ENCODE measurements at places on chromosomes 4 and X.

DNA sequence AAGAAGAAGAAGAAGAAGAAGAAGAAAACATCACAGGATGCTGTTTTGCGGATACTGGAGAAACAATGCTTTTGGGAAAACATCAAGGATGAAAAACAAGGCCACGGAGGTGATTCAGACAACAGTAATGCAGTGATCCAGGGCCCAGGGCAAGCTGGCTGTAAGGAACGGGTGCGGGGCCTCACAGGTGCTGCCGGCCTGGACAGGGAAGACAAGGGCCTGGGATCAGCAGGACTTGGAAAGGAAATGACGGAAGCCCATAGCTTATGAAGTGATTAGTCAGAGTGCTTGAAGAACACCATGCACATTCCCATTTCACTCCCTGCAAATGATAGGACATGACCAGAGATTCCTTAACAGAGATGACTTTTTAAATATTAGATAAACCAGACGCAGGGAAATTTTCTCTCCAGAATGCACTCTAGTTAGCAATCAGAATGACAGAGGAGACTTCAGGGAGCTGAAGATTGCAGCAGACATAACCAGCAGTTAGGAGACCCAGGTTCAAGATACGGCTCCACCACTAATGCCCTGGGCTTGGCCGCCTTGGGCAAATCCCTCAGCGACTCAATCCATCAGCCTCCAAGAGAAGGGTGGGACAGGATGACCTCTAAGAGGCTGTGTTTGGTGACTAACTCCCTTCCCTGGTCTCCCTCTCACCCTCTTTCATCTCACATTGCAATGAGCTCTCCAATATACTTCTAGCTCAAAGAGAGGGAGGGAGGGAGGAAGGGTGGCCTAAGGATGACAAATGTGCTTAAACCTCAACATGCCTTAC, 54.1 kb downstream of the APBB2 start:
- DNase-seq, result no peak

- no peak for DNase-seq
Measured at GRCh38 chr4:141038428-141038827, 94.8 kb downstream of the RNF150 start.

GRCh38 chr4:74549936-74550335, 105.0 kb downstream of the AREG start:
- DNase-seq, result no peak

DNA sequence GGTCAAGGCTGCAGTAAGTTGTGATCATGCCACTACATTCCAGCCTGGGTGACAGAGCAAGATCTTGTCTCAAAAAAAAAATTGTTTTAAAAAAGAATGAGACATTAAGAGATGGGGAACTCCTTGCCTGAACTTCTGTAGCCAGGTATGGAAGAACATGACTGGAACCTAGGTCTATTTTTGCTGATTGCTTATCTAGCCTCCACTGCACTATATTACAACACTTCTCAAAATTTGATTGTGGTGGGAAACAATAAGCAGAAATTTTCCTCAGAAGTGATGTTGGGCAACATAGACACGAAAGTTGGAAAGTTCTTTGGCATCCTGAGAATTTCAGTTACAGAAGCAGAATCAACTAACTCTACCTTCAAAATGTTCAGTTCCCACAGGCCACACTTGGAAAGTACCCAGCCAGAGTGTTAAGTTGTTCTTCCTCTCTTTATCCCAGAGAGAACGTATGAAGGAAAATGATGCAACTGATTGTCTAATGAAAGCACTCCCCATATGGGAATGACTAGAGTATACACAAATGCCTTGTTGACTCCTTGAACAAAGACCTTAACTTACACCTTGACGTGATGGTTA, 50.0 kb downstream of the LUZP4 start:
- DNase-seq, result no peak

DNA sequence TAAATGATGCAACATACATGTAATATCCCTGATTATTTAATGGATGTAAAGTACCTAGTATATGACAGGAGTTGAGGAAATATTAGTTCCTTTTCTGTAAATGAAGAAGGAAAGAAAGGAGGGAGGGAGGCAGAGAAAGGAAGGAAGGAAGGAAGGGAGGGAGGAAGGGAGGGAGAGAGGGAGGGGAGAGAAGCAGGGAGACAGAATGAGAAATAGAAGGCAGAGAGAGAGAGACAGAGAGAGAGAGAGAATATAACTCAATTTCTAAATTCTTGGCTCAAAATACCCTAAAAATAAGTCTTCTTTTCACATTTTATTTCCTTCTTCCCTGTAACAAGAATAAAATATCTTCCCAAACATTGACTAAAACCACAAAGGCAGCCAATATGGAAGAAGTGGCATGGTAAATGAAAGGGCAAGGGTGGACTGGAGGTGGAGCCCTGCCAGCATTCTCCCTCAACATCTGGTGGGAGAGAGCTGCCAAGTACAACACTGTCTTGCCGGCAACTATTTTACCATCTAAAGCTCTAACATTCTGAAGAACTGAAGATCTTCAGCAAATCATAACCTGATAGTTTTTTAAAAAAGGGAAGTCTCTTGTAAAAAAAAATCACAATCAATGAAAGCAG, 245.1 kb downstream of the PPP3CA start:
- peak; percentile 54 for DNase-seq

GRCh38 chr4:64144994-64145393, 264.3 kb downstream of the TECRL start:
- peak; percentile 24 for DNase-seq

DNA sequence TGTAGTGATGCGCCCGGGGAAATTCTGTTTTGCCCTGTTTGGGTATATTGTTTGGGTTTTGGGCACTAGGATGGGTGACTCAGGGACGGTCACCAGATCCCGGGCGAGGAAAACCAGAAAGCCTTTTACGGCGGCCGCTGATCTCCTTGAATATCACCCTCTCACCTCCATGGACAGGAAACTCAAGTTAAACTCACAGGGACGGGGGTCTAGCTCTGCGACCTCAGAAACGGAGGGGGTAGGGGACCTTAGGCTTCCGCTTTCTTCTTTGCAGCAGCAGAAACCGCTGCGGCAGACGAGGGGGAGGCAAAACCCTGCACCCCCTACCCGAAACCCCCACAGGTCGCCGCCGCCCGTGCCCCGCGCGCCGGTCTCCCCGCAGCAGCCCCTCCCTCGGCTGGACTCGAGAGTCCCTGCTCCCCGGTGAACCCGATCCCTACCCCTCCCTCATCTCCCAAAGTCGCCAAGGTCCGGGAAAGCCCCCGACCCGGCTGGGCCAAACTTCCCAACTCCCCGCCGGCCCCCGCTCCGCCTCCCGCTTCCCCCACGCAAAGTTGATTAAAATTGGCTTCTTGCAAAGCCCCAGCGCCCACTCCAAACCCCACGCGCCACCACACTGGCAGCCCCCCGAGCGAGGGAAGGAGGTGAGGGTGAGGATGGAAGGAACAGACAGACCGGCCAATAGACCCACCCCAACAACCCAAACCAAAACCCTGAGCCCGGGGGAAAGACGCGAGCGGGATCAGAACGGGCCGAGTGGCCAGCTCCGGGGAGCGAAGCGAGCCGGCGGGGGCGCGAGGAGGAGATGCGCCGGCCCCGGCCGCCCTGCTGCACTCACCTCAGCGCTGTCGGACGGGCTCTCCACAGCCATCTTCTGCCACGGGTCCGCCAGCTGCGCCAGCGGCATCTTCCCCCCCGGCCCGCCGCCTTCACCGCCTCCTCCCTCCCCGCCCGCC, 705 bp downstream of the RPS6KA3 start:
- DNase-seq, result peak; percentile 7

DNA sequence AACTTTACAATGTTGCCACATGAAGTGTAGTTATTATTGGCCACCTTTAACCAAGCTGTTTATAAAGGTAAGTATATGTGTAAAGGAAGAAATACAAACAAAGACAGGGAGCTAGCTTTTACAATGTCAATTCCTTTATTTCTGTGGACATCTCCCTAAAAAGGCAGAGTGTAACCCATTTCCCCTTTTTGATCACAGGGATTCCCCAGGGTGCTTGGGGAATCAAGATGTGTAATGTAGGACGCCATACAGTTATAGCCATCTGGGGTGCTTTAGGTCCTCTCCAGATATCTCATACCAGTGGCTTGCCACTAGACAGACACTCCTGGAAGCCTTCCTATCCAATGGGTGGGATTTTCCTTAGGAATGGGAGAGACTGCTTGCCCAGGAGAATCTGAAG, 4.2 kb upstream of the CUL4B start:
- no peak for DNase-seq

- DNase-seq, result no peak
Measured at GRCh38 chrX:136476501-136476900, 11.2 kb upstream of the BRS3 start.

- no peak for DNase-seq
Measured at GRCh38 chr4:81096566-81096965, 66.1 kb downstream of the BMP3 start.

- no peak for DNase-seq
Measured at GRCh38 chr4:138259271-138259670, 17.1 kb upstream of the SLC7A11 start.

- DNase-seq, result no peak
Measured at GRCh38 chr4:33485111-33485510, 2759.2 kb downstream of the ARAP2 start.

DNA sequence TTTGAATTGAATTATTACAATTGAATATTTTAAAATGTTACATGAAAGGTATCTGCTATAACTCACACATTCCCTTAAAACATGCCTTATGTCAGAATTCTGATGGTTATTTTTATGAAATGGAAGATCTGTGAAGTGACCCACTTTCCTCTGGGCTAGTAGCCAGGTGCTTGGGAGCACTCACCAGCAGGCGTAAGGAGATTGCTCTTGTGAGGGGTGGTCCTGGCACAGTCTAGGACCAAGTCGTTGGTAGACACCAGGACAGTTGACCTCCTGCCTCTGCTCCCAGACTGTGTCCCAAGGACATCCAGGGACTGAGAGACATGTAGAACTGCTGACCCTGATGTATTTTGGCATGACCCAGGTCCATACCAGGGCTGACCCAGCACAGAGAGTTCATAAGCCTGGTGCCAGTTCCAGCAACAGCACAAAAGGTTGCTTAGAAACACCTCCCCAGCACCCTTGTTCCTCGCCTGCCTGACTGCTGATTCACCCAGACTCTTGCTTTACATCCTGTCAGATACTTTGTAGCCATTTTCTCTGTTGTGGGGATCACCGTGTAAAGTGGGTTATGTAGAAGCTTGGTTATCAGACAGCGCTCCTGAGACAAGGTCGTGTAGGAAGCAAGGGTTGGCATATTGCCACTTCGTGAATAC, 48.5 kb downstream of the NELFA start:
- no peak for DNase-seq

DNA sequence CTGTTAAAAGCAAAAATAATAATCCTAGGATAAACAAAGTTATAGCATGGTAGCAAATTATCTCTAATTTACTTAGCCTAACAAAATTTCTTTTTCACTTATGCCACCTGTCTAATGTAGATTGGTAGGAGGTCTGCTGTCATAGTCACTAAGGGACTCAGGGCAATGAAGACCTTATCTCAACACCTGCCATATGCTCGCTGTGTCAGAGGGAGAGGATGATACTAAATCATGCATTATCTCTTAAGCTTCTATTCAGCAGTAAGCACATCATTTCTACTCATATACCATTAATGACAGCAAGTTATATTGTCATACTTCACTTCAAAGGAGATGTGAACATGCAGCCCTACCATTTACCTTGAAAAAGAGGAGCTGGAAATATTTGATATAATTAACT, 44.1 kb downstream of the AFM start:
- DNase-seq, result no peak

GRCh38 chrX:134484039-134484438, 24.1 kb downstream of the HPRT1 start:
- DNase-seq, result no peak

DNA sequence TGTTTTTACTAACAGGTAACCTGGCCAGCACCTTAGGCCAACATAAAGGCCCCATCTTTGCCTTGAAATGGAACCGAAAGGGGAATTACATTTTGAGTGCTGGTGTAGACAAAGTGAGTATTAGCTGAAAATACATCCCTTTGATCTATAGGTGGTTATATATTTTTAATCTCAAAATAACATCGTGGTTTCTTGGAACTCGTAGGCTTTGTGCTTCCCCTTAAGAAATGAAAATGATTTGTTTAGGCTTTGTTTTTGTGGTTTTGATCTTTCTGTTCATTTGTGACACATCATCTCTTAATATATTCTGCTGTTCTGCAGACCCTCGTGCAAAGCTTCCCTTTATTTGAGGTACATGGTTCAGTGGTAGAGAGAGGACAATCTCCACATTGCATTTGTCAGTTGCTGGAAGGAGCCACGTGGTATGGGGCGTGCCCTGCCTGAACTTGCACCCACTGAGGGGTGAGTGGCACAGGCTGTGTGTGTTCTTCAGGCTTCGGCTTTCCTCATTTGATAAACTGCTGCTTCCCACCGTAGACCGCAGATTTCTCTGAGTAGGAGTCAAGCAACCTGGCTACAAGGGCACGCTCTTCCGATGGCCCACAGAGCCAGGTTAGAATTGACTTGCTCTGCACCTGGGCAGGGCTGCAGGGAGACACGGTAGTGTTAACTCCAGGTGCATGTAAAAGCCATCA, 72.2 kb downstream of the GPR143 start:
- no peak for DNase-seq

- no peak for DNase-seq
Measured at GRCh38 chr4:174948826-174949225, 30.7 kb downstream of the ADAM29 start.

- DNase-seq, result no peak
Measured at GRCh38 chr4:71206763-71207162, 132.1 kb upstream of the SLC4A4 start.

GRCh38 chrX:65926095-65927019, 113.5 kb downstream of the VSIG4 start:
- no peak for DNase-seq

DNA sequence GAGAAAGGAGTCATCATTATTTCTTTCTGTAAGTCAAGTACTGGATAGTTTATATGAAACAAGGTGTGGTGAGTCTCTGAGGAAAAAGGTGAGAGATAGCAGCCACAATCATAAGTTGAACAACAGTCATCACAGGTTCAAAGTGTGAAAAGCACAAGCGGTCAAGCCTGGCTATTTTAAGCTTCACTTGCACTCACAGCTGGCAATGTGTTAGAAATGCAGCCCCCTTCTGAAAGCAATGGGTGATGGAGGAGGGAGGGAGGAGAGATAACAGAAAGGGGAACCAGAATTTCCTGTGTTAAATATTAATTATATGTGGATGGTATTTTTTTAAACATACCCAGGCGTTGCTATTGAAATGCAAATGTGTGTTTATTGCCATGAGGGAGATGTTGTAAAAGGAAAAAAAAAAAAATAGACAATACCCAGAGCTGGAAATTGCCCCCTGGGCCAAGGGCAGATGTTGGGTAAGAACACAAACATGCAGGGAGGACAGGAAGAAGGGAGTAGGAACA, 26.9 kb upstream of the BMP3 start:
- DNase-seq, result no peak

GRCh38 chr4:73396993-73397972, 6.8 kb upstream of the ALB start:
- DNase-seq, result no peak

DNA sequence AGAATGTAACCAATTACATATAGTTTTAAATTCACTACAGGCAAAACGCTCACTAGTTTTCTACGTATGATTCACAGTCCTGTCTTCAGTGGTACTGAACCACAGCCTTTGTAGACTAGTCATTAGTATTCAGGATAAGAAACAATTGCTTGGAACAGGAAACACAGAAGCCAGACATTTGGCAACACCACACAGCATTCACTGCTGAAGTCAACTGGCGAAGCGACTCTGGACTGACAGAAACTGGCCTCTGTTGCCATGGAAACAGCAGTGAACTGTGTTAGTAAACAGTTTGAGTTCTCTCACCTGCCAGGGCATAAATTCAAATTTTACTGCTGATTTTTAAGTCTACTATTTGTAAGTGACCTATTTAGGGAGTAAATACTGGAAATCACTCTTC, 57.6 kb downstream of the MAPK10 start:
- peak; percentile 20 for DNase-seq
